Effector memory CD4-positive, alpha-beta T cell (primary cell): ENCODE measurements at places on chromosomes 6 and 20.

DNA sequence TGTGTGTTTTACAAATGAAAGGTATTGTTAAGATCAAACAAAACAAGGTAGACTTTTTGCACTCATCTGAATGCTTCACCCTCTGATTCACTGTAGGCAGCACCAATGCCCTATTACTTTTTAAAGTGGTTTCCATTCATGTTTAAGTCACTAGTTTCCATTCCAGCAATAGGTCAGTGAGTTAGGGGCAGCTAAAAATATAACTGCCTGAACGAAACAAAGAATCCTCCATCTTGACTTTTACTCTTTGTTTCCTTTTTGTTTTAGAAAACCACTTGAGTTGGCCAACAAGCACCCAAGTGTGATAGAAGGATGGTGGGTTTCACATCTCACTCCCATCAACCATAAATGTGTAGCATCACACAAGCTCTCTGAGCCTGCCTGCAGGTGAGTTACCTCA is 25.5 kb downstream of the CLIC5 start:
- DNase-seq: no peak

GRCh38 chr6:10338151-10338550 is 76.7 kb downstream of the TFAP2A start:
- no peak for DNase-seq

- no peak for DNase-seq
Measured at GRCh38 chr6:125164696-125165095, 11.1 kb downstream of the TPD52L1 start.

DNA sequence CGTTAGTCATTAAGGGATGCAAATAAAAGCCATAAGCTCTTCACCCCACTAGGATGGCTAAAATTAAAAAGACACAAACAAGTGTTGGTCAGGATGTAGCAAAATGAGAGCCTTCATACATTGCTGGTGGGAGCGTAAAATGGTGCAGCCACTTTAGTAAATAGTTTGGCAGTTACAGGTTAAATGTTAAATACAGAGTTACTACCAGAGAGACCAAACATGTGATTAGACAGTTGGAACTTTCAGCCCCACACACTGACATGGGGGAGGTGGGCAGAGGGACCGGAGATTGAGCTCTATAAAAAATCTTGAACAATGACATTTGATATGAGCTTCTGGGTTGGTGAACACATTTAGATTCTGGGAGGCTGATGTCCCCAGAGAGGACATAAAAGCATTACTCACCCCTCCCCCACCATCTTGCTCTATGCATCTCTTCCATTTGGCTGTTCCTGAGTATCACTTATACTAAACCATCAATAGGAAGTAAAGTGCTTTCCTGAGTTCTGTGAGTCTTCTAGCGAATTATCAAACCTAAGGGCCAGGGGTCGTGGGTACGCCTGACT is 20.4 kb upstream of the ZNF318 start:
- DNase-seq: no peak

- no peak for DNase-seq
Measured at GRCh38 chr6:33199687-33200218, 712 bp downstream of the RXRB start.

GRCh38 chr6:110614586-110614985 is 138.2 kb upstream of the SLC22A16 start:
- no peak for DNase-seq

GRCh38 chr6:136609873-136610706 is 59.9 kb upstream of the MAP7 start:
- DNase-seq: no peak

DNA sequence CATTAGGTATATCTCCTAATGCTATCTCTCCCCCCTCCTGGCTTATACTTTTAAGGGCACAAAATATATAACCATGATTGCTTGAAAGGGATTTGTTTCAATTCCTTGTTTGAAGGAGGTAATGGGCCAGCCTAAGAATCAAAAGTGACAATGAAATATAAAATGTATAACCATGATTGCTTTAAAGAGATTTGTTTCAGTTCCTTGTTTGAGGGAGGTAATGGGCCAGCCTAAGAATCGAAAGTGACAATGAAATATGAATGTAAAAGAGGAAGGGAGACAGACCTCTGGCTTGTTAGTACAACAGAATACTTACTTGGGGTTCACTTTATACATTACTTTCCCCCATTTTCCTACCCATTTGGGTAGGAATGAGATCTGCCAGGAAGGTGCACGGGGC is 55.5 kb downstream of the FOXC1 start:
- DNase-seq: no peak

- no peak for DNase-seq
Measured at GRCh38 chr6:20464041-20464440, 62.4 kb downstream of the E2F3 start.

GRCh38 chr6:136343700-136344099 is 54.1 kb upstream of the BCLAF1 start:
- no peak for DNase-seq

DNA sequence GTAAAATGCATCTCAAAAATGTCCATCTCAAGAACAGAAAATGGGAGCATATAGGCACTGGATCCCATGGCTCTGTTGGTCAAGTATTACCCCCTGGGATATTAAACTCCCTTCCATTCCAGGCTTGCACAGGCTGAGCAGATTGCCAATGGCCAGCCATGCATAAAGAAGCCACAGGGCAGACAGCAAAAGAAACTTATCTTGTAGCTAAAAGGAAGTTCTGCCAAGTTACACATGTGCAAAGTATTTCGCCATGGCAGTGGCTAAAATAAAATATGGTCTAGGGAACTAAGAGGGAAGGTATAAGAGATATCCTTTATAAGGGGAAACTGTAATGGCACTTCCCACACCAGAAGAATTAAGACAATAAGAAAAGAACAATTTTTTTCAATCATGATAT is 415.6 kb upstream of the BTBD3 start:
- no peak for DNase-seq

- no peak for DNase-seq
Measured at GRCh38 chr6:30740540-30740870, 2.0 kb downstream of the FLOT1 start.

DNA sequence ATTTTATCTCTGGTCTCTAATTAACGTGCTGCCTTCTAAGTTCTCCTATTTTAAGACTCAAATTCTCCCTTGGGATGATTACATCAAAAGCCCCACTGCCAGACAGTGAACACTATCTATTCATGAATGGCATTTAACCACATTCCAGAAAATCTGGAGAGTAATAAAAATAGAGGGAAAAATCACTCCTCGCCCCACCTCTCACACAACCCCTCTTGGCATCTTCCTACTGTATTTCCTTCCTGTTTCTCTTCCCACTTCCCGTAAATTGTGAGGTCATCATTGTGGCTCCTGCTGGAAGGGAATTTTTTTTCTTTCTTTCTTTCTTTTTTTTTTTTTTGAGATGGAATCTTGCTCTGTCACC is 31.5 kb downstream of the RAB44 start:
- no peak for DNase-seq

DNA sequence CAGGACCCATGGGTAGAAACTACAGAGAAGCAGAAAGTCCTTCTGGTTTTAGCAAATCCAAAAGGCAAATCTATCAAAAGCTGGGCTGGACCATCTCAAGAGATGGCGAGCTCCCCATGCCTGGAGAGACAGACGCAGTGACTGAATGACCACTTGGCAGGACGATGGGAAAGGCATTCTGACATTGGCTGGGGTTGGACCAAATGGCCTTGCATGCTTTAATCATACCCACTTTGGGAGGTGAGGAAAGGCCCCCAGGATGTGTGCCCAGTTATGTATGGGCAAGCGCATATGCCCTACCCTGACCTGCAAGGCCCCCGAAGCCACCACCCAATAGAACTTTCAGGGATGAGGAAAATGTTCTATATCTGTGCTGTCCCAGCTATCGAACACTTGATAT is 45.1 kb downstream of the JPH2 start:
- no peak for DNase-seq

DNA sequence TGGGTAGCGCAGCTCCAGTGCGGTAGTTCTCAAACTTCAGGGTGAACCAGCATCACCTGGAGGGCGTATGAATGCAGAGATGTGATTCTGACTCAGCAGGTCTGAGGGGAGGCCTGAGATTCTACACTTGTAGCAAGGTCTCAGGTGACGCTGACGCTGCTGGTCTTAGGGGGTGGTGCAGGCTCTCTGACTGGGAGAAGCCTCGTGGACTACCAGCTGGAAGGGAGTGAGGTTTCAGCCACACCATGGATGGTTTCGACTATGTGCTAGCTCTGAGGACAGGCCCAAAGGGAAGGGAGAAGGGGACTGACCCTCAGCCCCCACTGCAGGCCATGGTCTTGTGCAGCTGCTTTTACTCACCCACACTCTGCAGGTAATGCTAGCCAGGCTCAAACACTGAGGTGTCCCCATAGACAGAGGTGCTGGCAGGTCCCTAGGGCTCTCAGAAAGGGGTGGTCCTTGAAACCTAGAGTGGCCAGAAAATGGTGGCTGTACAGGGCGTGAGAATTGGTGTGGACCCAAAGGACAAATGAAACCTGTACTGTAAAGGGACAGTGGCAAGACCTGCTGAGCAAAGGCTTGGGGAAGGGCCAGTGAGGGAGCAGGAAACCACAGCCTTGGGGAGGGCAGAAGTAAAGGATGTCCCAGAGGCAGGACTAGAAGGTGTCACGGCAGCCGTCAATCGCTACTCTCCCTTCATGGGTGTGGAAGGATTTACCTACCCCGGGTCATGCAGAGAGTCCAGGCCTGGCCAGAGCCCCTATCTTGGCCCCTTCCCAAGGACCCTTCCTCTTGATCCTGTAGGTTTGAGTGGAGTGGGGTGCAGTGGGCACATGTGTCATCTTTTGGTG is 52.7 kb downstream of the EBF4 start:
- no peak for DNase-seq

GRCh38 chr6:137767911-137768690 is 99.0 kb upstream of the TNFAIP3 start:
- no peak for DNase-seq

- DNase-seq: no peak
Measured at GRCh38 chr20:58188527-58188926, 39.9 kb downstream of the ANKRD60 start.

DNA sequence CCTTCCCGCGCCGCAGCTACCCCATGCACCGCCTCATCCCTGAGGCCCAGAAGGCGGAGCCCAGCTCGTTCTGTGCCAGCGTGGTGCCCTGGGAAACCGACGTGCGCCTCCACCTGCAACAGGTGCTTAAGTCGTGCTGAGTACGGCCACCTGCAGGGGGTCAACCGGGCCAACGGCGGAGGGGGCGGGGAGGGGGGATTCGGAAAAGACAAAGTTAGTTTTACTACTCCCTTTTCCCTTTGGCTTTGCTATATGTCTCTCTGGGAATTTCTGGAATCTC is 168.9 kb downstream of the CDK19 start:
- no peak for DNase-seq

DNA sequence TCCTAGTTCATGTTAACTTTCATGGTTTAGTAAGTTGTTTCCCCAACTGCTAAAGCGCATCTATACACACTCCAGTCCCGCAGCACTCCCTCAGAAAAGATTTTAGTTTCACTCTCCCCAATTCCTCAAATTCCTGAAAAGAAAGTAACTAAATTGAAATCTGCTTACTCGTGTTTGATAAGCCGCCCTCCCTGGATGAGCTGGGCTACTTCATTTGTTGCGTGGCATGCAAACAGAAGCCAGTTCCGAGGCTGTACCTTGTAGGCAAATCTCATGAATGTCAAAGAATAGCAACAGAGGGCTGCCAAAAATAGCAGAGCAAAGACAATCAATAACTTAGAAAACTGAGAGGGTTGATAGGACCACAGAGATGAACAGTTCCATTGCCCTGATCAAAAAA is 16.9 kb downstream of the MPC1 start:
- DNase-seq: no peak

GRCh38 chr20:48673507-48673906 is 154.3 kb downstream of the PREX1 start:
- no peak for DNase-seq

DNA sequence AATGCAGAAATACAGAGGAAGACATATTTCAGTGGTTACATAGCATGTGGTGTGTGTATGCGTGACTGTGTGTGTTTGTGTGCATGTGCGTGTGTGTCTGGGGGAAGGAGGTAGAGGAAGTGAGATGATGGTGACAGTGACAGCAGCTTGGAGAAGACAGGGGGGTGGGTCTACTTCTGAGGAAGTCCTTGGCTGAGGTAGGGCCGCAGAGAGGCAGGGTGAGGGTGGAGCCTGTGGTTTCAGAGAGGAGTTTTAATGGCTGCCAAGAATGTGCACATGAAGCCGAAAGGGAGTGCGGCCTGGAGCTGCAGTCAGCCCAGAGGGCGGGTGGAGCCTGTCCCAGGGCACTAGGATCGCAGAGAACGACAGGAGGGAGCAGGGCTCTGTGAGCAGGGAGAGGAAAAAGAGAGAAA is 22.7 kb upstream of the RNF24 start:
- peak; percentile 72 for DNase-seq

DNA sequence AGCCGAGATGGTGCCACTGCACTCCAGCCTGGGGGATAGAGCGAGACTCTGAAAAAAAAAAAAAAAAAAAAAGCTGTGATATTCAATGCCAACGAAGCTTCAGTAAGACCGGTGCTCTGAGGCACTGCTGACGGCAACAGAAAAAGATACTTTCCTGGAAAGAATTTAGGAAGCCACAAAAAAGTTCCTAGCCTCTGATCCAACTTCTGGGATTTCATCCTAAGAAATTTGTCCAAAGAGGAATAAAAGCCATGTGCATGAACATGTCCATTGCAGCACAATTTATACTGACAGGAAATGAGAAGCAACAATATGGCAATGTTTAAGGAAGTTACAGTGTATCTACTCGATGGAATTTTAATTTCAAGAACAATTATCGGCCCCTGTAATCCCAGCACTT is 24.5 kb upstream of the CARMIL1 start:
- no peak for DNase-seq

DNA sequence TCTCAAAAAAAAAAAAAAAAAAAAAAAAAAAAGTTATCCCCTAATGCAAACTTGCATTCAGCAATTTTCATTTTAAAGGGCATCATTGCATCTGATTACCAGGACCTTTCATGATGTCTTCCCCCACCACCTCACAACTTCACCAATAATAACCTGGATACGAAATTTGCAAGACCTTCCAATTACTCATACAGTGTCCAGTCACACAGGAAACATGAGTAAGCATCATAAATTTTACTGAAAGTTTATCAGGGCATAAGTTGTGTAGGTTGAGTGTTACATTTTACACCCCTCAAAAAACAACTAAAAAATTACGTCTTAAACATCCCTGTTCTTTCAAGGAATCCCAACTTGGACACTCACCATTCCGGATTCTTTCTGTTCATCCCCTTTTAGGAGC is 79.1 kb upstream of the ANKEF1 start:
- DNase-seq: no peak

GRCh38 chr6:70107852-70108629 is 194.8 kb downstream of the COL9A1 start:
- DNase-seq: no peak

DNA sequence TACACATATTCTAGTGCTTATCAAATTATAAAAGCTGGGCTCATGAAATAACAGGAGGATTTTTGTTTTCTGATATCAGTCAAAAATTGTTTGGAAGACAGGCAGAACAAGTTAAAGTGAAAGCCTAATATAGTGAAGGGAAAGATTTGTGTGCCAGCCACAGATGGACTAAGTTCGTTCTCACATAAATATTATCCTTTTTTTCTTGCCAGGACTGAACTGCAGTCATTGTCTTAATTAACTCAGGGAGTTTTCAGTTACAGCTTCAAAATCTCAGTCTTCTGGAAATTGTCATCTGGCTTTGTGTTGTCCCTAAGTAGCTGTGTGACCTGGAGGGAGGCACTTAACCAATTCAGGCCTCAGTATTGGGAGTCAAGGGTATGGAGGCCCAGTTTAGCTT is 40.7 kb downstream of the PLCB4 start:
- DNase-seq: no peak
